ENCODE measurements at places on chromosomes 7 and 10.

- no peak for DNase-seq
These were observed at the start of gene GDF2 for GRCh38 chr10:47322300-47323061. TSS of gene GDF2 (plus strand) at chr10:47322454. CDS start at chr10:47322669, 215 bp downstream.

- no peak for DNase-seq
These were observed 209.0 kb downstream of the LRMDA start for GRCh38 chr10:75640381-75640780.

DNA sequence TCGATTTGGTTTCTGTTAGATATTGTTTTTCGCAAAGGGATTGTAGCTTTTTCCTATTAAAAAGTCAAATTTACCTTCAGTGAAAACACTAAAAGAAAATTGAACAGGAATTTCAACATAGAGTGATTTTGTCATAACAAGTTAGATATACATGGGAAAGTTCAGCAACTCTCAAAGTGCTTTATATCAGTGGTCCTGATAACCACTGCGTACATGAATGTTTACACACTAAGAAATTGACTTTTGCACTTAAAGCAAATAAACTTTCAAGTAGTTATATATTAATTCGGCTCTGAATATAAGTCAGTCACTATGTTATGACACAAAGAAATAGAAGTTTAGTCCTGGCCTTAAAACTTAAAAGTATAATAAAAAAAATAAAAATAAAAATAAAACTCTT, 101.3 kb upstream of the DKK1 start:
- DNase-seq = no peak

GRCh38 chr10:91287912-91288311, 67.4 kb downstream of the PCGF5 start:
- no peak for DNase-seq

DNA sequence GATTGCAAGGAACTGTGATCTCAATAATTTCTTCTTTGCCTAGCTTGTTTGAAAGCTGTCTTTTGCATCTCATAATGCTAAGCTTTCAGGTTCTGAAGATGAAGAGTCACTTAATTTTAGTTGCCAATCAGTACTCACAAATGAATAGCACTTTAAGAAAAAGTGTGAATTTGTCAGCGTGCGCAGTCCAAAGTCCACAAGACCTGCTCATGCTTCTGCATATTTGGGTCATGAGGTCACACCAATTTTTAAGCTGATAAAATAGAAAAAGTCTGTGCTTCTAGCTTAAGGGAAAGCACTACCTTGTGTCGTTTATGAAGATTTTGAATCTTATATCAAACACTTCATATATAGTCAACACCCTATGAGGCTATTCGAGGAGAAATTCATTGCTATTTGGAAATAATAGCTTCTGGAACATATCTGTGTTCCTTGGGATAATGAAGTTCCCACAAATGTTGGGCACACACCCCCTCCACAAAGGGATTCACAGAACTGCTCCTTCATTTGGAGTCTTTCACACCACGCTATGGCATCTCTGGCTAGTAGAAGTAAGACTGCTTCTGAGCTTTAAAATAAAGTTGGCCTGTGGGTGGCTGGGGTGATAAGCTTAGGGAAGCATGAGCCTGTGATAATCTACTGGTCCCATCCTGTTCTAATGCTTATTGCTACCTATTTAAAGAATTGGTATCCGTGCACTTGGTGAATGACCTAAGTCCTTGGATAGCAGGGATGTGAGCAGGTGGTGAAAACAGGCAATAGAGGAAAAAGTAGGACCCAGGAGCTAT, 33.3 kb downstream of the A1CF start:
- no peak for DNase-seq

- no peak for DNase-seq
These were observed 36.1 kb upstream of the CCNY start for GRCh38 chr10:35300063-35300699.

DNA sequence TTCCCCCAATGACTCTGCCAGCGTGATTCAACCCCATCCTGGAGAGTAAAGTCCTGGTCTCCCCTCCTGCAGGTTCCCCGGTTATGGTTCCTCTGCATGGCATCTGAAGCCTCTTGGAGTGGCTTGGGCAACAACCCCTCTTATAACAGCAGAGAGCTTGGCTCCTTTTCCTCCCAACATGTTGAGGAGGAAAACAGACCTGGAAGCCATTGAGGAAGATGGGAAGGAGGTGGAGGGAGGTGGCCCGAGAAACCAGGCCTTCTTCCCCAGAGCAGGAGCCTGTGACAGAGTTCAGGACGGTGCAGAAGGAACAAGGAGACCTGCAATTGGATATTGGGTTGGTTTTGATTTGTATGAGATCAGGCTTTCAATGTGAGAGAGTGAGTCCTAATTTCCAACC, 184.0 kb upstream of the ADCY1 start:
- no peak for DNase-seq

- DNase-seq = no peak
These were observed 73.9 kb downstream of the CELF2 start for GRCh38 chr10:11091517-11092102.

DNA sequence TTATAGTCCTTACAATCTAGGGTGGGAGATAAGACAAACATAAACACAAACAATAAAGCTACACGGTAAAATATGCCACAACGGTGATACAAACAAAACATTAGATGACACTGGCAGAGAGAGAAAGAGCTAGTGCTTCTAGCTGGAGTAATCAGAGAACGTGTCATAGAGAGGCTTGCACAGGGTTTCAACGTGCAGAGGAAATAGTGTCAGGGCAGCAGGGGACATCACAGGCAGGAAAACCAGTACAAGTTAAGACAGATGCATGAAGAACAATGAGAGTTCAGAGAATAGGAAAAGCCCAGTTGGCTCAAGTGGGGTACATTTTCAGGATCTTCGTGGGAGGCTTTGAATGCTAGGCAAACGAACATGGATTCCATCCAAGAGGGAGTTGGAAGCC, 91.4 kb downstream of the ZNF438 start:
- no peak for DNase-seq

DNA sequence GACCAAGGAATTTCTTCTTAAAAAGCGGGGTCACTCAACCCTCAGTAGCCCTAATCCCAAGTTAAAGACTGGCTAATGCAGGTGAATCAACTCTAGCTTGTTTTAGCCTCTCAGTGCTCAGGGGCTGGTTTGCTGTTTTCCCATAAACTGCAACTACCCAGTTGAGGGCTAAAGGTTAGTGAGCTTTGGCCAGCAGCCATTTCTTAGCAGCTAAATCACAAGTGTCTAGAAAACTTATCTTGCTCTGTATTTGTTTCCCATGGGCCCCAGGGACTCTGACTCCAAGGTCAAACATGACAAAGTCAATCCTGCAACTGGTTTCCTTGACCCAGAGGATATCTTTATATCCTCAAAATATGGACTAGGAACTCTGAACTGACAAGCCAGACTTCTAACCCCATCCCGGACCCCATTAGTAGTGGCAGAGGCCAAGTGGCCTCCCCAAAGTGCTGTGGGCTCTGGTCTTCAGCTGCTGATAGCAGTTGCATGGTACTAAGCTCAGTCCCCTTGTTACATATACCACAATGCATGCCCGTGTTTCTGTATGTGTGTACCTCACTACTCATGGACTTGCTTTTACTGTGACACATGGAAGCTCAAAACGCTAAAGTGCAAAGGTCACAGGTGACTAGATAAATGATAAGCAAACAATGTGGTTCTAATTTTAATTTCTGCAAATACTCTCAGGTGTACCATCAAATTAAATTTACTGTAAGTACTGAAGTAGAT, 793.0 kb upstream of the IGFBP3 start:
- DNase-seq = no peak

- no peak for DNase-seq
These were observed 41.9 kb downstream of the ADAMTS14 start for GRCh38 chr10:70714245-70714644.

- no peak for DNase-seq
These were observed 15.0 kb upstream of the STN1 start for GRCh38 chr10:103932971-103933370.

GRCh38 chr10:74024600-74024999, 26.7 kb downstream of the VCL start:
- no peak for DNase-seq

- peak; percentile 91 for DNase-seq
These were observed 56.7 kb upstream of the SEMA3A start for GRCh38 chr7:84251277-84251781.

GRCh38 chr7:893686-894085, 17.3 kb downstream of the GET4 start:
- no peak for DNase-seq

DNA sequence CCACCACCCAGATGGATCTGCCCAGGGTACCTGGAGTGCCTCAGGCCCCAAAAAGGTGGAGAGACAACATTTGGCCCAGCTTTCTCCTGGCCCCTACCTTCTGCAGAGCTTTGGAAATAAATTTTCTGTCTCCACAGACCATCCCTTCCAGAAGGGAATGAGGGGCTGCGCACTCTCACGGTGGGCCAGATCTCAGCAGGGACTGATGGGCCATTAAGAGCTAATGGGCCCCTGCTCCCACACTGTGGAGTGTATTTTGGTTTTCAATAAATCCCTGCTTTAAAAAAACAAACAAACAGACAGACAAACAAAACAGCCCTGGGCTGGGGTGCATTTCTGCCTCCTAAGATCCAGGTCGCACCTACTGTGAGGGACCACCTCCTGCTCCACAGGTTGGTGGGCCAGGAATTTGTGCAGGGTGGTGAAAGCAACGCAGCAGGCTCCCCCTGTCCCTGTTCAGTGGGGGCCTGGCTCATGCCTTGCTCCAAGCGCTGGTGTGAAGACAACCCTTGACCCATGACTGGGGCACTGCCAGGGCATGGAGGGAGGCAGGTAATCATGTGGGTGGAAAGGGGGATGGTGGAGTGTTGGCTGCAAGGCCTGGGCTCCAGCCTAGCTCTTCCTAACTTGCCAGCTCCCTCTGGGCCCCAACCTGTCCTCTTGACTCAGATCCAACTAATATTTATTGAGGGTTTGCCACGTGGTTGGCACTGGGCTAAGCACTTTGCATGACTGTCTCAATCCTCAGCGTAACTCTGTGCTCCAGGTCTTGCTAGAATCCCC, 88.5 kb downstream of the COL13A1 start:
- no peak for DNase-seq

GRCh38 chr7:80374321-80374720, 137.5 kb downstream of the GNAT3 start:
- no peak for DNase-seq

DNA sequence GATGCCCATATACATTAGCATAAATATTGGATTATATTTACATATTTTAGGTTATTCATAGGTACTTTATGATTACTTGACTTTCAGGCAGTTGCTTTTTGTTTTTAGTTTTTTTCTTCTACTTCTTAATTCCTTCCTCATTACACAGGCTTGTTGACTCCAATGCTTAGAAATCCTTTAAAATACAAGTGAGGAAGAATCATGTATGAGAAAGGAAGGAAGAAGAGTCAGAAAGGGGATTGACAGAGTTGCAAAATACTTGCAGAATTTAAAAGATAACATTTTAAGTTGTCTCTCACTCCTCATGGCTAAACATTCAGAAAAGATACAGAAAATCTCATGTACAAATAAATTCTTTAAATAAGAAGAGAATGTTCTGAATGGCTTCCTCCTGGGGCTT, 61.9 kb downstream of the ATXN7L1 start:
- no peak for DNase-seq

GRCh38 chr10:131123496-131123895, 188.0 kb downstream of the TCERG1L start:
- DNase-seq = no peak

DNA sequence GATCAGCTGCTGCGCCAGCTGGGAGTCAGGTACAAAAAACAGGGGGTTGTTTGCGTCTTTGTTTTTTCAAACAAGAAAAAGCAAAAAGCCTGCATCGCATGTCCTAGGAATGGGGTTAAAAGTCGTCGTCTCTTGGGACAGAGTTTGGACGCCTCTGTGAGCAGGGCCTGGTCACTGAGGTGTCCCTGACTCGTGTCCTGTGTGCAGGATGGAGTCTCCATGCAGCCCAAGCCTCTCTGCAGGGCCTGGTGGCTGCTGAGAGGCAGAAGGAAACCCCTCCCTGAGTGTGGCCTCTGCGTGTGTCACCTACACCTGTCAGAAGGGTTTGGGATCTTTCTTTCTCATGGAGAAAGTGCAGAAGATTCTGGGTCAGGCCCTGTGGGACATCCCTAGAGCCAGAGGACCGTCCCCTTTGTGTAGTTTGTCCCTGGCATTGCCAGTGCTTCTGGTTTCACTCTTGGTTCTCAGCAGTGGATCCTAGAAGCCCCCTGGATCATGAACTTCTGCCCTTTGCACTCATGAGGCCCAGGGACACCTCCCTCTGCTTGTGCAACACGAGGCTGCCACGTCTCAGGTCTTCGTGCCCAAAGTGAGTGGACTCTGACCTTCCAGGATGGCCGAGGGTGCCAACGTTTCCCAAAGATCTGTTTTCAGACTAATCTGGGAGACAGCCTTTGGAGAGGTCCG, 75.0 kb downstream of the PRKAG2 start:
- no peak for DNase-seq

GRCh38 chr10:116429288-116429977, 1.8 kb downstream of the PNLIPRP3 start:
- no peak for DNase-seq

DNA sequence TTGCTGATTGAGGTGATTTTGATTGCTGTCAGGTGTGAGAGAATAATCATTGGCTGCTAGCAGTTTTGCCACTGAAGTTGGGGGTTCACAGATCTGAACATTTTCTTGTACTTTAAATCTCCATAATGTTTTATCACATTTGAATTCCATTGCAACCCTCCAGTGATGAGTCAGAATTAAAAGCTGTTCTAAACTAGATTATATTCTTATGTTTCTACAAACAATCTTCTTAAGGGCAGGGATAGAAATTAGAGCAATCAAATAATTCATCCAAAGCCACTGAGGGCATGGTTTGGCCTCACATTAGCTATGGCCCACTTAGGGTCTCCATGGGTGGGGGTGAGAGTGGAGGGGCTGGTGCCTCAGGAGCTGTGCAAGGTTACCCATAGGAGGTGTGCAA, 53.0 kb upstream of the RPA3 start:
- DNase-seq = no peak

GRCh38 chr10:73000973-73001372, 46.4 kb upstream of the PLA2G12B start:
- DNase-seq = no peak

DNA sequence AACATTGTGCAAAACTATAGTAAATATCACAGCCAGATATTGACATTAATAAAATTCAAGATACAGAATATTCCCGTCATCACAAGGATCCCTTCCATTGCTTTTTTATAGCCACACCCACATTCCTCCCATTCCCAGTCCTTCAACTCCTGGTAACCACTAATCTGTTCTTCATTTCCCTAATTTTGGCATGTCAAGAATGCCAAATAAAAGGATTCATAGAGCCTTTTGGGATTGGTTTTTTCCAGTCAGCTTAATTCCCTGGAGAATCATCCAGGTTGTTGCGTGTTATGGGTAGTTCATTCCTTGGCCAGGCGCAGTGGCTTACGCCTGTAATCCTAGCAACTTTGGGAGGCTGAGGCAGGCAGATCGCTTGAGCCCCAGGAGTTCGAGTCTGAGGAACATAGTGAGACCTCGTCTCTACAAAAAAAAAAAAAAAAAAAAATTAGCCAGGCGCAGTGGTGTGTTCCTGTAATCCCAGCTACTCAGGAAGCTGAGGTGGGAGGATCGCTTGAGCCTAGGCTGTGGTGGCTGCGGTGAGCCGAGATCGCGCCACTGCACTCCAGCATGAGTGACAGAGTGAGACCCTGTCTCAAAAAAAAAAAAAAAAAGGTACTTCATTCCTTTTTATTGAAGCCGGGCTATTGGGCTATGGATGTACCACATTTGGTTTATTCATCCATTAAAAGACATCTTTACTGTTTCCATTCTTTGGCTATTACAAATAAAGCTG, 2.7 kb downstream of the OGDH start:
- no peak for DNase-seq

GRCh38 chr7:46288861-46289260, 367.8 kb upstream of the IGFBP3 start:
- no peak for DNase-seq
